RPMI7951 (cell line): ENCODE measurements at places on chromosomes 12 and 14. TPM values are rescaled to one million over a fixed set of nuclear protein-coding genes. Genes with fewer than 3 reads are reported as not detected.

DNA sequence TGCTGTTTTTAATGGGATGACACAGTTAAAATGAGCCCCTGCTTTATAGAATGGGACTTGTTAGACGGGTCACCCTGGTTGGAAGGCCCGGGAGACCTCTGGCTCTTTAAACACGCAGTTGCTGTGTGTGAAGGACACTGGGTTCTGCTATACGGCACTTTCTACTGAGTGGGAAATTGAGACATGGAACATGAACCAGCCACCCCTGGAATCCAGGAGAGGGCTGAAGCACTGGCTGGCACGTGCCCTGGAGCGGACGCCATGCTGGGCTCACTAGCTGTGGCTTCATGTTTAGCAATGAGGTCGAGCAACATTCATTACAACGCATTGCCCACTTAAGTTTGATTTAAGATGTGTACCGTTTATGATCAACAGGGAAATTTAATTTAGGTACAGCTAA is 23.9 kb downstream of the CACNA1C start:
- DNase-seq: no peak

GRCh38 chr14:75301666-75302325 is 23.2 kb downstream of the FOS start:
- DNase-seq: no peak

DNA sequence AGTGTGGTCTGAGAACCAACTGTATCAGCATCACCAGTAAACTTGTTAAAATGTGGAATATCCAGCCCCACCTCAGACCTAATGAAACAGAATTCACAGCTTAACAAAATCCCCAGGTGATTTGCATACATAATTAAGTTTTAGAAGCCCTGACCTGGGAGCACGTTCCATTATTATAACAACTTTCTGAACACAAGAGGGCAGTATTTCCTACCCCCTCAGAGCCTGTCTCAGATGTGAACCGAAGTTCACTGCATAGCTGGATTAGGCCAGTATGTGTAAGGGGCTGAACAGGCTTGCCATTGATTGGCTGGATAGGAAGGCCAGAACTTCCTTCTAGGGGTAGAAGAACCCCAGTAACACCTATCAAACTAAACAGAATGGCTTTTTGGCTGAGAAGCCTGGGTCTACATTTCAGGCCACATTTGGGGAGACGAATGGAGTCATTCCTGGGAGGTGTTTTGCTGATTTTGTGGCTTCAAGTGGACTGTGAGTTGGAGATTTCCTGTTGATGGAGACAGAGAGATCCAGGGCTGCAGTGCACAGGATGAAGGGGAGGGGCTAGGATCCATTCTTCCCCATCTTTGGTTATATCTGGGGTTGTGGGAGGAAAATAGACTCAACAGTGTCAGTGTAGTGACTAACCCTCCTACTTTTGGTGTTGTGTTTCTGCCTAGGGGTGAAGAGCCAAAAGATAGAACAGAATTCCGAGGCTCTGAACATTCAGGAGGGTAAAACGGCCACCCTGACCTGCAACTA is 94.7 kb upstream of the OR4E1 start:
- peak; percentile 13 for DNase-seq

- no peak for DNase-seq
Measured at GRCh38 chr14:92316176-92316575, 6.8 kb upstream of the SLC24A4 start.

GRCh38 chr14:85060121-85060520 is 469.8 kb upstream of the FLRT2 start:
- no peak for DNase-seq

DNA sequence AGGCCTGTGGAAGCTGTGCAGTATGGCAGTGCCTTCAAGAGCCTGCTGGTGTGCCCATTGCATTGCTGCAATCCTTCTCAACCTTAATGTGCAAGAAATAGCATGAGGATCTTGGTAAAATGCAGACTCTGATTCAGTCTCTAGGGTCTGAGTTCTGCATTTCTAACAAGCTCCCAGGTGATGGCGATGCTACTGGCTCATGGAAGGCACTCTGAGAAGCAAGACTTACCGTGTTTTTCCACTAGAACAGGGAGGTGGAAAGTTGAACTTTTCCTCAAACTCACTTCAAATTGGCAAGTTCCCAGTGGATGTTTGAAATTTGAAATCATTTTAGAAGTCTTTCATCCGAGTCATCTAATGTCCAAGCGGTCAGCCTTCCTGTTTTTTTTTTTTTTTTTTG is 55.5 kb downstream of the MYRFL start:
- DNase-seq: peak; percentile 10

DNA sequence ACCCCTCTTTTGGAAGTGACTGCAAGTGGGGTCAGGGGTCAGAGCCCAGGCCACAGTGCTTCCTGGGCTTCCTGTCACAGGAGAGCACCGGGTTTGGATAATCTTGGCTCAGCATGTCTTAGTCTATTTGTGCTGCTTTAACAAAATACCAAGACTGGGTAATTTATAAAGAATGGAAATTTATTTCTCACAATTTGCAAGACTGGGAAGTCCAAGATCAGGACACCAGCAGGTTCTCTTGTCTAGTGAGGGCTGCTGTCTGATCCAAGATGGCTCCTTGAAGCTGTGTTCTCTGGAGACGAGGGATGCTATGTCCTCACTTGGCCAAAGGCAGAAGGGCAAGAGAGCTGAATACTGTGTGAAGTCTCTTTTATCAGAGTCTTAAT is 74.1 kb downstream of the RIN3 start:
- no peak for DNase-seq

- DNase-seq: no peak
Measured at GRCh38 chr12:85296362-85296761, 16.3 kb downstream of the ALX1 start.

- DNase-seq: peak; percentile 72
Measured at GRCh38 chr14:99605299-99605961, 1.4 kb upstream of the CCDC85C start.

The FAM222A gene
- total RNA-seq: 0.24 and 0.39 TPM in 2 replicates

DNA sequence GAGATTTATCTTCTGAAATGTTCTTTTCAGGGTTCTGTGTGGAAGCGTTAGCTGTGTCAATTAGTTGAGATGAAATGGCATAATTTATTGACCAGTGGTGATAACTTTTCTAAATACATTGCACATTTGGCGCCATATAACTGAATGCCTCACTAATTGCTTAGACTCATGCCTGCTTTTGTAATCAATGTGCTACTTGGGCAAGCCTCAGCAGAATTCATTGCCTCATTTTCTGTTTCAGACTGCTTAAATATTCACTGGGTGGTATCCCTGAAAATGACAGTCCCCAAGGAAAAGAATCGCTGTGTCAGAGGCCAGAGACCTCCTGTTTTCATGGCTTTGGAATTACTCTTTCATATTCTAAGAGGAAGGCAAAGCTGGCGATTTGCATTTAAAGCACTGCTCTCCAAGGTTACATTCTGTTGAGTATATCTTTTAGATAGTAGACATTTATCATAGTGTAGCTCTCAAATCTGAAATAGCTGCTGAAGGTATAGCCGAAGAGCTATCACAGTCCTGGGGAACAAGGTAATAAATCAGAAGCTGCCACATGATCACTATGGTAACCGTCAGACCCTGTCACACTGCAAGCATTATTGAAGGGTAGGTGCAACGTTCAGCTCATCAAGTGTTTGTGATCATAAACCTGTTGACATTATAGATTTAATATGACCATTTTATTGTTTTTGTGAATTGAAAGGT is 297.3 kb upstream of the E2F7 start:
- DNase-seq: no peak

The GNB3 gene
- 0.10 and 0.72 TPM in 2 replicates for total RNA-seq

- DNase-seq: no peak
Measured at GRCh38 chr14:26370115-26370514, 227.7 kb downstream of the NOVA1 start.

GRCh38 chr12:7118881-7119280 is 9.8 kb downstream of the RBP5 start:
- no peak for DNase-seq

DNA sequence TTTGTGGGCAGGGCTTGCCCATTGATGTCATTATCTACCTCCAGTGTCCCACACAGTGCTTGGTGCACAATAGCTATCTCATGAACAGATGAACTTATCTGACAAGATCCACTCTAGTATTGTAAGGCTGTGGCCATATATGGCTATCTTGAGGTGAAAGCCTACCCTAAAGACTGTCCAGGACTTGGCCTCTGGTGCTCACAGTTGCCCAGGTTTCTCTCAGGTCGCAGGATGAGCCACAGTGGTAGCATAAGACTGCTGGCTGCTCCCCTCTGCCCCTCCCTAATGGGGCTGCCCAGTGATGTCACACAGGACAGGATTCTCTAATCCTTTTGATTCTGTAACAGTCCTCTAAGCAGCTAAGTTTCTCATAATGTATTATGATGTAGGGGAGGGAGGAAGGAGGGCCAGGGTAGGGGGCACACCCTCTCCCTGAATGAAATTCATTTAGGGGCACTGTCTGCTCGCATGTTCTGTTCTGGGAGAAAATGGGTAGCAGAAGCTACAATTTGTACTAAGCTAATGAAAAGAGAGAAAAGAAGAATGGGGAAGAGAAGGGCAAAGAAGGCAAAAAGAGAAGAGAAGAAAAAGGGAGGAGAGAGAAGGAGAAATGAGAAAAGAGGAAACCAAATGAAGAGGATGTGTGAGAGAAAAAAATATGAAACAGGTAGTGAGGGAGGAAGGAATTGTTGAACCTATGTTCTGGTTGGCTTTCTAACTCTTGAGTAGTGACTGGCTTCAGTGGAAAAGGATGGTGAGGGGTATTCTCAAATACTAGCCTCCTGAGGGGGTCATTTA is 3.4 kb upstream of the PPM1A start:
- DNase-seq: no peak

The ABCD2 gene
- under 0.01 and 0.10 TPM in 2 replicates for total RNA-seq

- no peak for DNase-seq
Measured at GRCh38 chr12:132243596-132244310, 85.6 kb downstream of the GALNT9 start.

The RPS6KA5 gene
- 1.7 and 2.3 TPM in 2 replicates for total RNA-seq

DNA sequence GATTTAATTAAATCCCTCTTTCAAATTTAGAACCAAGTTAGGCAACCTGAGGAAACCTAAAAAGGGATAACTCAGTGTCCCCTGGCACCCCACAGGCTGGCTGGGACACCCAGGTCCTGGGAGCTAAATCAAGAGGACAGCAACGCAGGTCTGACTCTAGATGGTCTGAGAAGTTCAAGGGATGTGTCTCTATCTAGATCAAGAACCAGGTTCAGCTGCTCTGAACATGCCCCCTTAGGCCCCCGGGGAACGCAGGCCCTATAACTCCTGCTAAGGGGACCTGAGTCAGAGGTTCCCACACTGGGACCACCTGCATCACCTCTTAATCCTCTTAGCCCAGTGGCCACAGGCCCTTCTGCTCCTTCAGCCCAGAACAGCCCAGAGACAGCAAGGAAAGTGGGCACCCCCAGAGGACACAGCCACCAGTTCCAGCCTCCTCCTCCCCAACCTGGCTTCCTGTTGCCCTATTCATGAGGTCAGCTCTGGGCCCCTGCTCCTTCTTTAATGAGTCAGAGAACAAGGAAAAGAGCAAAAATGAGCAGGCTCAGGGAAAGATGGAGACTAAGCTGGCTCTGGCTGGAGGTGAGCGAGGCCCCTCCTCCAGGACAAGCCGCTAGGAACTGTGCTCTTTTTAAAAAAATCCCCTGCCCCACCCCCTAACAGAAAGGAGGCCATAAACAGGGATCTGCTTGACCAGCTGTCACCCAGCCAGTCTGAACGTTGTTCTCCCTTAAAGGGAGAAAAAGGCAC is 10.8 kb downstream of the PITPNM2 start:
- peak; percentile 61 for DNase-seq

The MFAP5 gene
- 0.68 TPM in 1 of 2 replicates, not detected in the other for total RNA-seq

DNA sequence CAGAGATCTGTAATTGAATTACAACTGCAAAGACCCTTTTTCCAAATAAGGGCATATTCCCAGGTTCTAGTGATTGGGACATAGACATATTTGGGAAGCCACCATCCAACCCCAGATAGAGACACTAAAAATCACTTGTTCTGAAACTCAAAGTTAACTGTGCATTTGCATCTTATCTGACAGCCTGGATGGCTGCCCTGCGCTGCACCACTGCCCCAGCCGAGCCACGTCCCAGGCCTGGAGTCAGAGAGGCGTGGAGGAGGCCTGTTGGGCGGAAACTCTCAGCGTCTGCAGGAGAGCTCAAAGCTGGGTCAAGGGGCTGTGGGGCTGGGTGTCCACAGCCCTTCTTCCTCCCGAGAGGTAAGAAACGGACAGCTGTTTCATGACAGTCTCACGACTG is 124.4 kb downstream of the RIMBP2 start:
- DNase-seq: no peak

- peak; percentile 34 for DNase-seq
Measured at GRCh38 chr14:95833429-95833828, 43.2 kb upstream of the TUNAR start.

The ATF7 gene
- 6.4 and 8.9 TPM in 2 replicates for total RNA-seq

The PFKM gene
- total RNA-seq: 38.4 and 56.4 TPM in 2 replicates

DNA sequence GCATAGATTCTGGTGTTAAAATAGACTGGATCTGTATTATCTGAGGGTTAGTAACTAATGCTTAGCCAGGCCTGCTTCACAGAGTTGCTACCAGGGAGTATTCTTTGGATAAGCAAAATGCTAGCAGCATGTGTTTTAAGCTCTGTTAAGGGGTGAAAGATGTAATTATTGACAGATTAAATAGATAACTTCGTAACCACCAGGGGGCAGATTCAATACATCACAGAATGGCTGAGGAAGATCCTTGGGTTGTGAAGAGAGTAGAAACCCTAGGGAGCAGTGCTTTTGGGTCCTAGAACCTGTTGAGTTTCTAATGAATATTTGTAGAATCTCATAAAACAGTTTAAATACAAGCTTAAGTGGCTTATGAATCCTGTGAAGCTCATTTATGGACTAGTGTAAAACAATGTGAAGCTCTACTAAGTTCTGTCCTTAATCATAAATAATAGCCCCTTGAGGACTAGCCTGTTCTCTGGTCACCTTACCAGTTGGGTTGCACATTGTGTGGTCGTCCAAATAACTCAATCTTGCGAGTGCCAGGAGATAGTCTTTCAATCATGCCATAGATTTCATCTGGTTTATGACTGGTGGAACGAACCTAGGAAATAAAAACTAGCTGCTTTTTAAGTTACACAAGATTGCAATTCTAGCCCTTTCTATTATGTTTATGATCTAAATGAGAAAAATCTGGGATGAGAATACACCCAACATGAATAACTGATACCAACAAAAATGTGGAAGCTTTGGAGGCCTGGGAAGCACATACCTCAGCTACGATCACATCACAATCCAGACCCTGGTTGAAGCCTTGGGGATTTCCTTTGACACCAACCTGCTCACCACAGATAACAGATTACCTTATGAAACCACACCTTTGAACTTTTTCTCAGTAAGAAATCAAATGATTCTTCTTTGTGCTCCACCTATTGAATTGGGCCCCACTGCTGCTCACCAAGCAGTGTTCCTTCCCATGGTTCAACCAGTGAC is 12.3 kb downstream of the METTL3 start:
- DNase-seq: peak; percentile 39

The PLEKHD1 gene
- total RNA-seq: not detected in 2 replicates
